ENCODE measurements at places on chromosomes 1 and 21.
A peak's percentile ranks its signal among the peaks of the same experiment; 100 is the strongest.

DNA sequence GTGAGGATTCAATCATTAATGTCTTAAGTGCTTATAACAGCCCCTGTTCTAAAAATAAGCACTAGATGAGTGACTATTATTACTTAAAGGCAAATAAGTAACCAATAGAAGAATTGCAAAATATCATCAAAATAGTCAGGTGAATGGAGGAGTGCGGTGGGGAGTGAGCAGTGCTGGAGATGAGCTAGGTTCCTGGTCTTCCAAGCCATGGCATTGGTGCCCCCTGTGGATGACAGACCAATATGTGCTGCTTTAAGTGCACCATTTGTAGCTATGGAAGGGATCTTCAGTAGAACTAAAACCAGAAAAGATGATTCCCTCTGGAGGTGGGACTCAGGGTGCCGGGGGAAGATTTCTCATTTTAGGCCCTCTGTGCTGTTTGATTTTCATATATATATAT lies 46.1 kb upstream of the SLC30A1 start:
- peak; percentile 15 for DNase-seq

DNA sequence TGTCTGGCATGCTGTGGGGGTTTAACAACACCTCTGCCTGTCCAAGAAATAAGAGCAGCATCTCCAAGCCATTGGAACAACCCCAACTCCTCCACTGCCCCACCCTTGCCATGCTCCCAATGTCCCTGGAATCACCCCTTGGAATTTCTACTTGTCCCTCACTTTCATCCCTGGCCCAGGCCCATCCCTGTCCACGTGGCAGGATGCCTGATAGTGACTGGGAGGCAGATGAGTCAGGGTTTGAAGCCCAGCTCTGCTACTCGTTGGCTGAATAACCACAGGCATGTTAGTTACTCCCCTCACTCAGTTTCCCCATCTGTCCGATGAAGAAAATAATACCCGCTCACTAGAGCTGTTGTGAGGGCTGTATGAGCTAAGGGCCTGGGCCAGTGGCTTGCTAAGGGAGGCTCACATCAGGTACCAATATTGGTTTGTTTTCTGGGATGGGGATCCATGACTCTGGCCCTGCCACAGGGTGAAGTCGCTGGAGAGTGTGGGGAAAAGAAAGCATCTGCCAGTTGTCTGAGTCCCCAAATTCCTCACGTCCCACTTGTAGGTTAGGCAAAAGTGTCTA lies 99.4 kb upstream of the TLR5 start:
- DNase-seq: no peak

- DNase-seq: no peak
These were observed 9.4 kb downstream of the OLIG2 start for GRCh38 chr21:33035147-33035546.

- DNase-seq: no peak
These were observed 53.9 kb downstream of the GALNT2 start for GRCh38 chr1:230120921-230121381.

- DNase-seq: no peak
These were observed 81.3 kb downstream of the SYF2 start for GRCh38 chr1:25150985-25151495.

GRCh38 chr1:228850141-228851100 lies 115.1 kb downstream of the RHOU start:
- no peak for DNase-seq

- DNase-seq: no peak
These were observed 193.6 kb downstream of the RGS7 start for GRCh38 chr1:241163363-241163762.

GRCh38 chr1:95061445-95062006 lies 11.2 kb downstream of the ALG14 start:
- no peak for DNase-seq

- DNase-seq: no peak
These were observed 24.0 kb upstream of the CAMTA1 start for GRCh38 chr1:6761196-6761737.

DNA sequence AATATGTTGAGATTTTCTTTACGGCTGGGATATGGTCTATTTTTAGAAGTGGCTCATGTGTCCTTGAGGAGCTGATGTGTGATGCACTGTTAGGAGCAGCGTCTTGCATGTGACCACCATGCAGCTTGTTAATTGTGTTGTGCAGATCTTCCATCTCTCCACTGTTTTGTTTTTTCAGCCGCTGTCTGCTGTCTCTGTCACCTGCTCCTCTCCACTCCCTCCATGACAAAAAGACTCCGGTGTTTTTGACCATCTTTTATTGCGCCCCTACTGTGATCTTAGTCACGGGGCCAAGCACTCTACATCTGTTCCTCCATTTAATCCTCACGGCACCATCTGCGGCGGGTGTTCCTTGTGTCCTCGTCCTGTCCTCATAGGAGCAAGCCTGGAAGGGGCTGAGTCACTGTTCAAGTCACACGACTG lies 51.8 kb downstream of the ADARB1 start:
- no peak for DNase-seq

DNA sequence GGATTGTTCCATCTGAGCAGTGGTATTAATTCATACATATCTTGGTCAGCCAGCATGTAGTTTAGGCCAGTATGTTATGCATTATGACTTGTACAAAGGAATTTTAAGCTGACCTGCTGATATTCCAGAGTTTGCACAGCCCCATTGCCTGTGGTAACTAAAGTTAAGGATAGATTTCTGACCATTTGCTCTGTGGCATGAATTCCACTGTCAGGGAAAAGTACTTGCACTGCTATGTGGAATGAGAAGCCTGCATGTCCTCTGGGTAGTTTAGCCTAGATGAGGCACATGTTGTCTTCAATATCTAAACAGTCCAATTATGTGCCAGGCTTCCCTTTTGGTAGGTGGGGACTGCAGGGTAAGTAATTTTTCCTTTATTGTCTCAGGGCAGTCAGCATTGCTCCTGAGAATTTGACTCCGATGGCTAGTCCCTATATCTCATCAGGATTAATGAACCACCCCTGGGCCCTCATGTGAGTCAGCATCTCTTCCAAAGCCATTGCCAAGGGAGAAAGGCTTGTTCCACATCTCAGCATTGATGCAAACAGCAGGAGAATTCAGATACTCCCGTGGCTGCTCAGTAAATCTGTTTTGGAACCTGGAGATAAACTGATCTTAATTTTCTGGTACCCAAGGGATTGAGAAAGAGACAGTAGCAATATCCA lies 30.2 kb downstream of the NEK7 start:
- DNase-seq: no peak

DNA sequence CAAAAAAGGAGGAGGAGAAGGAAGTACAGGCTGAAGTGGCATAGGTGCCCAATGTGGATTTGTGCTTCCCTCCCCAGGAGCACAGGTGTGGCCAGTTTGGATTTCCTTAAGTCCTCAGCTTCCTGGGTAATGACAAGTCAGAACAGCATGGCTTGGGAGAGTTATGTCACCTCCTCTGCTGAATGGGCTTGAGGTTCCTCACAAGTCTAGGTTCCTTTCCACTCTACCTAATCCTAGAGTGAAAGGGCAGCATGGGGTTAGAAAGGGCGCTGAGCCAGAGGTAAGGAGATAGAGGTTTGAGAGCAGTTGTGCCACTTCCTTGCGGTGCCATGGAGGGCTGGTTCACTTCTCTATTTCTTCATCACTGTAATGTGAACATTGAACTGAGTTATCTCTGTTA lies 35.5 kb upstream of the IL20 start:
- DNase-seq: no peak

- DNase-seq: no peak
These were observed 79.8 kb downstream of the DDX20 start for GRCh38 chr1:111835514-111835913.

GRCh38 chr21:45102391-45102932 lies 28.1 kb downstream of the ADARB1 start:
- DNase-seq: no peak

Measured in CD4-positive, alpha-beta T cell treated with Interleukin-6 at 100 ng/mL for 8 hours (primary cell).